Foreskin keratinocyte (primary cell): ENCODE measurements at places on chromosomes 3 and 15.
A peak's percentile ranks its signal among the peaks of the same experiment; 100 is the strongest.

DNA sequence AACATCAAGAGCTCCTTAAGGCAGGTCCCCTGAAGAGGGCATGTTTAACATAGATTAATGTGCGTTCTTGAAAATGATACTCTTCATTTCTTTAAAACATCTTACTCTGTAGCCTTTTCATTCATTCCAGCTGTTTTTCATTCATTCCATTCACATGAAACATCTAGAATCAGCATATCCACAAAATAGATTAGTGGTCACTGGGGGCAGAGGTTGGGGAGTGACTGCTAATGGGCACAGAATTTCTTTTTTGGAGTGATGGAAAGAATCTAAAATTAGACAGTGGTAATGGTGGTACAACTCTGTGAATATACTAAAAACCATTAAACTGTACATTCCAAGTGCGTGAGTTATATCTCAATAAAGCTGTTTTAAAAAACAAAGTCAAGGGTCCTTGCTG, 15.4 kb upstream of the CXCR6 start:
- no peak for DNase-seq

- DNase-seq, result peak; percentile 29
These were observed 52.2 kb downstream of the SEMA5B start for GRCh38 chr3:122975163-122975923.

GRCh38 chr15:100723315-100723801, 121.0 kb downstream of the ASB7 start:
- DNase-seq, result no peak

- DNase-seq, result no peak
These were observed 374.3 kb downstream of the RBMS3 start for GRCh38 chr3:29655015-29655747.

DNA sequence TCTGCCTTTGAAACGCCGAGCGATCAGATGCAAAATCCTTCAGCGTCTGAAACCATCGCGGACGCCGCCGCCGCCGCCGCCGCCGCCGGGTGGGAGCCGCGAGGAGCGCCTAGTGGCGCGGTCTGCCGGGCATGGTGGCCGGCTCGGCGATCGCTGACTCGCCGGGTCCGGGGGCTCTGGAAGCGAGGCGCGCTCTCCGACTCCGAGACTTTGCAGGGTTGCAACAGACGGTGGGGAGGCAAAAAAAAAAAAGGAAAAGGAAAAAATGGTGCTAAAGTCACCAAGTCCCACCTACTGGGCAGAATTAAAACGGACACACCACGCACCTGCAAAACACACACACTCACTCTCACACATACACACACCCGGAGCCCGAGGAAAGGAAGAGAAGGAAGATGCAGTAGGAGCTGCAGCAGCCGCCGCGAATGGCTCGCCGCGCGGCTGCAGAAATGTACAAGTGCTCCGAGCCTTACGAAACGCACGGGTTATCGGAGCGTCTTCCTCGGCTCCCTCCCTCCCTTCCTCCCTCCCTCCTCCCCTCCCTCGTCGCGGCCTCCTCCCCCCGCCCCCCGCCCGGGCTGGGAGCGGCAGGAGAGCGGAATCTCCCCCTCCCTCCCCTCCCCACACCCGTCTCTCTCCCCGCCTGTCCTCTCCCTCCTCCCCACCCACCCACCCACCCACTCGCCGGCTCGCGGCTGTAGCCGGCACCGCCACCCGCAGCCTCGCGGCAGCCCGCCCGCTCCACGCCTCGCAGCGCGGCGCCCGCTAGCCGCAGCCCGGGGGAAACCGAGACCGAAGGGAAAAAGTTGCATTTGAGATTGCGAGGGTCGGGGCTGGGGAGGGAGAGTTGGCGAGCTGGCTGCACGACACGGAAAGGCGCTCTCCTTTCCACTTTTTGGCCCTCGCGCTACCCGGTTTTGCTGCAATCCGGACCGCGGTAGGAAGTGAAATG, at the start of gene NTRK3:
Gene NTRK3, minus strand, starts transcription at position 461 of the 952 bp plus-strand sequence. CDS start 586 bp downstream, outside the sequence.
- no peak for DNase-seq

- DNase-seq, result no peak
These were observed 227.5 kb downstream of the NEK10 start for GRCh38 chr3:27141668-27142067.

- DNase-seq, result peak; percentile 66
These were observed 42.5 kb downstream of the ZBTB38 start for GRCh38 chr3:141410846-141411245.

- DNase-seq, result no peak
These were observed 133.2 kb upstream of the LRTM1 start for GRCh38 chr3:55060896-55061719.

- no peak for DNase-seq
These were observed 51.0 kb downstream of the TPRA1 start for GRCh38 chr3:127539366-127540060.

DNA sequence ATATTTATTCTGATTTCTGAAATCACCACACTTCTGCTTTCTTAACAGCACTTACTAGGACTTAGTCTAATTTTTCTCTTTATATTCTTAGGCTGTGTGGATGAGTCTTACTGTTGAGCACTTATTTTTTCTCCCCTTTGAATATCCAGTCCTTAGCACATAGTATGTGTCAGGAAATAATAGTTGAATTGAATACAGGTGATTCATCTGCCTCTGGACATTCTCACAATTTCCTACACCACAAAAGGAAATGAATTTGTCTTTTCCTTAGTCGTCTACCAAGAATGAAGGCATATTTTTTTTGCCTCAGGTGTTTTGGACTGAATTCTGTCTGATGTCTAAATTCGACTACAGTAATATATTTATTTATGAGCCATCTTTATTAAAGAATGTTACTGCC, 204.2 kb downstream of the GHSR start:
- peak; percentile 59 for DNase-seq

DNA sequence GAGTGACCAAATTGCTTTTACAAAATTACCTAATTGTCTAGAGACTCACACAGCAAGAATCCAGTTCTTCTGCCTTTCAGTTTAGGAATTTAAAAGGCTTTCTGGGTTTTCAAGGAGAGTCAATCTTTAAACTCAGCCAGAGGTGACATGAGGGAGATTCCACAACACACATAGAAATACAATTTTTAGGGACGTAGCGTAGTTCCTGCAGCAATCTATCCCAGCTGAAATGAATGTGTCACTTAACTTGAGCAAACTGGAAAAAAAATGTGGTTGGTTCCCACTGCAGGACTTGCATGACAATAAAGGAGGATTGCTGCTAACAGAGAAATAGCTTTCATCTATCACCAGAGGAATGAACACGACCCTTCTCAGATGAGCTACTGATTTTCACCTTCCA, 269.7 kb downstream of the OTOL1 start:
- DNase-seq, result no peak

- no peak for DNase-seq
These were observed 3.0 kb downstream of the ISLR start for GRCh38 chr15:74176262-74177214.

GRCh38 chr15:64878705-64879104, 33.0 kb upstream of the ANKDD1A start:
- DNase-seq, result no peak

DNA sequence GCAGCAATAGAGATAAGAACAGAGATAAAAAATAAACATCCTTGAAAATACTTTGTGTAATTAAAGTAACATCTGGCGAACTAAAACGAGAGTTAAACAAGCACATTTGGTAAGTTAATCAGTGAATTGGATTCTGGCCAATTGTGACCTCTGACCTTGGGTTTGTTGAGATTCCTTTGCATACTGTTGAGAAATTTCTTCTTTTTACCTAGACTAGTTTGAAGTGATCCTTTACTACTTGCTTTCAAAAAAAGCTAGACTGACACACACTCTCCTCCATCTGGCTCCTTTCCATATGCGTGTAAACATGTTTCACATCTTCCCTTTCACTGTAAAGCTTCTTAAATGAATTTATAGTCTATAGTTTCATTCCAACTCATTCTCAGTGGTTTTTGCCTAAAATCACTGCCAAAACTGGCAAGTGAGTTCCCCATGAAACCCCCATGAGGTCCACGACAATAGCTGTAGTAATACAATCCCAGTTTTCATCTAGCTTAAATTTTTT, 17.3 kb upstream of the GBE1 start:
- DNase-seq, result no peak

GRCh38 chr15:85463276-85463892, 83.0 kb downstream of the AKAP13 start:
- DNase-seq, result no peak

DNA sequence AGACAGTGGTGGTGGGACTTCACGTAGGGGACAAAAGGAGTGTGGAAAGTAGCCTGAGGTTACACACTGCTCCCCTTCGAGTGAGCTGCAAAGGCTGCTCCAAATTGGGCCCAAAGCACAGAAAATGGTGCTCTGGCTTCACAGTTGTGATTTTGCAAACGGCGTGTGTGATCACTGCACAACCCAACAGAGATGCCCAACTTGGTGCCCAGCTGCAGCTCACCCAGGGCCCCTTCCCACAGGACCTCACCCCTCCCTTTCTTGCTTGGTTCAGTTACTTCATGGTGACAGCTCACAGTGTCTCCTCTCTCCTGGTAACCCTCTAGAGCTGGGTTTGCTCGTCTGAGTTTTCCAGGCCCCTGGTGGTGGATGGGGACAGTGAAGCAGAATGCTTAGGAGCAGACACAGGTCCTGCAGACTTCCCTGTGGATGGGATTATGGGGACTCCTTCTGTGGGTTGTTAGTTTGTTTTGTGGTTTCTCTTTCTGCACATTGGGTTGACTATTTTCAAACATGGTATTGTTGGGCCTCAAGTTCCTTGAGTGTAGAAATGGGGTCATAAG, 98.3 kb downstream of the TOP2B start:
- DNase-seq, result no peak

DNA sequence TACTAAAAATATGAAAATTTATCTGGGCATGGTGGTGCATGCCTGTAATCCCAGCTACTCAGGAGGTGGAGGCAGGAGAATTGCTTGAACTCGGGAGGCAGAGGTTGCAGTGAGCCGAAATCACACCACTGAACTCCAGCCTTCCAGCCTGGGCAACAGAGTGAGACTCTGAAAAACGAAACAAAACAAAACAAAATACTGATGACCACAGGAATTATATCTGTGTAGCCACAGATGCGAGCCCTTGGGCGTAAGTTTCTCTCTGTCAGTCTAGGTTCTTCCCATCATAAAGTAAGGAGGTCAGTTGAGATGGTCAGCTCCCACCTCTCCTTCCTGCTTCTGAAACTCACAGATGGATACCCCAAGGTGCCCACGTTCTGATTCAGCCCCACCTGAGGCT, 37.7 kb upstream of the CFAP161 start:
- no peak for DNase-seq

DNA sequence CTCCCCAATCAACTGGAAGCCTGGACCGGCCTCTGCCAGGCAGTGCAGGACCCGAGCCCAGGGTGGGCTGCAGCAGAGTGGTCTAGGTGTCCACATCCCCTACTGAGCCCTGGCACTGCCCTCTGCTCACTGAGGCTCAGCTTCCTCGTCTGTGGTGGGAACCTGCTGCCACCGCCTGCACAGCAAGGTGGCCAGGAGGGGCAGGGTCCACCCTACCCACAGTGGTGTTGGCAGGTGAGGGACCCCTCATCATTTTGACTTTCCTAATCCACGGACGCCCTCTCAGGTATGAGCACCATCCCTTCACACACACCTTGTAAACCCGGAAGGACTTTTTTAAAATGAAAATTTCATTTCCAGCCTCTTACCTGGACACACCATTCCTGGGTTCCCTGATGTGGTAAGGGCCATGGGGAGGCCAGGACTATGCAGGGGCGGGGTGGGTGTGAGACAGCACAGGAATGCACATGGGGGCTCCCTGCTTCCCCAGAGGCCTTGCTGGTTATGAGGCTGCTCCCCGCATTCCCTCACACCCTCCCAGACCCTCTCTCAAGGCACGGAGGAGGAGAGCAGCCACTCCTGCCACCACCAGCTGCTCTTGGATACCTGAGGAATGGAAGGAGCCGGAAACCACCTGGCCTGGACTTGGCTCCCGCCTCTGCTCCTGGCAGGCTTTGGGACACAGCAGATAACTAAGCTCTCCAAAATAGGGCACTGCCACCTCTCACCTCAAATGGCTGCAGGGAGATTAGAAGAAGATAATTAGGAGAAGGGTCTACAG, 185.9 kb upstream of the TPM1 start:
- DNase-seq, result no peak
